CD4-positive, alpha-beta T cell treated with Interleukin-1 beta for 1 hour (primary cell): ENCODE measurements at places on chromosomes 11 and 22.

DNA sequence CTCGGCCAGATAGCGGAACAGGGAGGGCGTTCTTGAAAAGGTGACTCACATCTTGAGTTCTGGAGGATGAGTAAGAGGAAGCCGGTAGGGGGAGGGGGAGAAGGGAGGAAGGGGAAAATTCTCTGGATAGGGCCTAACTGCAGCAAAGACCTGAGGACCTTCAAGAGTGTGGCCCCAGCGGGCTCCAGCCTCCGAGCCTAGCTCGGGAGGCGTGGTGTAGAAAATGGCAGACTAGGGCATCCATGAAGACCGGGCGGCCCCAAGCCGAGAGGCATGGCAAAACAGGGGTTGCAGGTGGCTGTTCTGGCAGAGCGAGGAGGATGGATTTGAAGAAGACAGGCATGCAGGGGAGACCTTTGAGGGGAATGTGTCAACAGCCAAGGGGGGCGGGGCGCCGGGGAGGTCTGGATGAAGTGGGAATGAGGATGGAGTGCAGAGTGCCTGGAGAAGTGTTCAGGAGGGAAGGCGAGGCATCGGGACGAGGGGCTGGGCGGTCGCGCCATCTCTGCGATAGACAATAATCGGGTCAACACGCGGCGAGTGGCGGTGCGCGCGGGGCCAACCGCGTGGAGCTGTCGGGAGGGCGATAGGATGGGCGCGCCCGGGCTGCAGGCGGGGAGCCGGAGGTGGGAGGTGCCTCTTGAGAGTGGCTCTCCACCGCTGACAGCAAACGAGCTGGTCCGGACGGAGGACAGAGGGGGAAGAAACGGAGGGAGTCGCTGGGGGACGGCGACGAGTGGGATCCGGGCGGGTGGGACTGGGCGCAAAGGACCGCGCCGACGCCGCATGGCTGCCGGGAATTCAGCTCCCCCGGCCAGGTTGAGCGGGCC lies 40.0 kb upstream of the CREB3L1 start:
- DNase-seq, result peak; percentile 40

DNA sequence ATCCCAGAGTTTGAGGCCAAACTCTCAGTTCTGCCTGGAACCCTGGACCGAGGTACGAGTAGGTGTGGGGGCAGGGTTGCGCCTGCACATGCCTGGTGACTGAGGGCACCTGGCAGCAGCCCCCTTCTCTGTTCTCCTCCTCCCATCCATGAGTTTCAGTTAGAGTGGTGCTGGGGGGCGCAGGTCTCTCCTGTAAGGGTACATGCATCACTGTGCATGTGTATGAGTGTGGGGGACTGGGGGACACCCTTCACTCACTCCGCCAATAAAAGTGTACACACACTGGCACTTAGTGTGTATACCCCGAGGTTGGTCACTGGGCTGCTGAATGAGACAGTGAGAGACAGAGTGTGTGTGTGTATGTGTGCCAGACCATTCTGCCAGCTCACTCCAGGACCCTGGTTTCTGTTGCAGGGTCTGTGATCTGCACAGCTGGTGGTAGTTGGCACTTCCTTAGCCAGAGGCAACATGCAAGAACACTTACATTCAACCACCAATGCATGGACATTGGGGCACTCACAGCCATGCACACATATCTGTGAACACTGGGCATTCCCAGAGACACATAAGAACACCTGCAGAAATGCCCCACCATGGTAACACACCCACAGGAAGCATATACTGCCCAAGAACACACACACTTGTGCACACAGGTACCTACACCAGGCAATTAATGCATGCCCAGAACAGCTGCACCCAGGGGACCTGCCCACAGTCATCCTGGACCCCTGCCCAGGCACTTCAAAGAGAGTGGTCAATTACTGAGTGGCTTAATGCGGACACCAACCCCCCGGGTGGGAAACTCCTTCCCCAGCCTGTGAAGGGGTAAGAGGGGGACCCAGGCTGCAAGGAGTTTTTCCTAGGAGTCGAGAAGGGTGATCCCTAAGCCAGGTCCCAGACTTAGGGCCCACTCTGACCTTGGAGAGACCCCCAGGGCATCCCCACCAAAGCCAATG lies 1.2 kb upstream of the NRXN2 start:
- DNase-seq, result no peak

DNA sequence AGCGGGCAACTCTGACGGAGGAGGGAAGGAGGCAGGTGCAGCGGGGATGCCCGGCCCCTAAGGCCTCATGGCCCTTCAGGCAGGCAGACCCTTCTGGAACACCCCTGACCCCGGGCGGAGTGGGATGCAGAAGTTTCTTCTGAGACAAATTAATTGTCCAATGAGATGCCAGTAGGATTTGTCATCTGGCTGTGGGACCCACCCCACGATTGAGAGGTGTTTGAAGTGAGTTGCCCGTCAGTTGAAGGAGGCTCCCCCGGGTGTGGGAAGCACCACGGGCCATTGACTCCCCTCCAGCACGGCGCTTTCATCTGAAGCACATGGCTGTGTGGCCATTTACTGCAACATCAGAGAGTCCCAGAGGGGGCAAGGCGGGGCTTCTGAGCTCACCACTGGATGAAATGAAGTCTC lies 527.8 kb downstream of the BRD1 start:
- DNase-seq, result no peak

- DNase-seq, result no peak
Observed at GRCh38 chr11:75103380-75104026, 6.8 kb upstream of the OR2AT4 start.

- no peak for DNase-seq
Observed at GRCh38 chr11:114168691-114169090, 109.2 kb downstream of the ZBTB16 start.

GRCh38 chr11:6571434-6572008 lies 31.9 kb downstream of the RRP8 start:
- no peak for DNase-seq

DNA sequence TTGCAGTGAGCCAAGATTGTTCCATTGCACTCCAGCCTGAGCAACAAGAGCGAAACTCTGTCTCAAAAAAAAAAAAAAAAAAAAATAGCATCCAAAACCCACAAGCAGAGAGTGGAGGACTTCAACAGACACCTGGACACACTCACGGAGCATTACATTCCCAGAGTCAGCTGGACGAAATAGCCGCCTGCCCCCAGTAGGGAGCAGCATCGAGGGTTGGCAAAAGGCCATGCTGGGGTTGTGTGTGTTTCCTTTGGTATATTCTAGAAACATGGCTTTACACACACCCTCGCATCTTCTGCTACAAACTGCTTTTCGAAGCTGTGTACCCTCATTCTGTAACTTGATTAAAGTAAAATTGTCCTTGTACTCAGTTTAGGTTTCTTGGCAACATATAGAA lies 5.3 kb downstream of the ADA2 start:
- peak; percentile 49 for DNase-seq

GRCh38 chr11:96781082-96781481 lies 391.3 kb downstream of the JRKL start:
- DNase-seq, result no peak

GRCh38 chr11:24514219-24514594 lies 17.4 kb downstream of the LUZP2 start:
- no peak for DNase-seq

- no peak for DNase-seq
Observed at GRCh38 chr11:117382746-117383145, 55.1 kb downstream of the CEP164 start.

GRCh38 chr11:30426781-30427180 lies 103.9 kb downstream of the ARL14EP start:
- no peak for DNase-seq

DNA sequence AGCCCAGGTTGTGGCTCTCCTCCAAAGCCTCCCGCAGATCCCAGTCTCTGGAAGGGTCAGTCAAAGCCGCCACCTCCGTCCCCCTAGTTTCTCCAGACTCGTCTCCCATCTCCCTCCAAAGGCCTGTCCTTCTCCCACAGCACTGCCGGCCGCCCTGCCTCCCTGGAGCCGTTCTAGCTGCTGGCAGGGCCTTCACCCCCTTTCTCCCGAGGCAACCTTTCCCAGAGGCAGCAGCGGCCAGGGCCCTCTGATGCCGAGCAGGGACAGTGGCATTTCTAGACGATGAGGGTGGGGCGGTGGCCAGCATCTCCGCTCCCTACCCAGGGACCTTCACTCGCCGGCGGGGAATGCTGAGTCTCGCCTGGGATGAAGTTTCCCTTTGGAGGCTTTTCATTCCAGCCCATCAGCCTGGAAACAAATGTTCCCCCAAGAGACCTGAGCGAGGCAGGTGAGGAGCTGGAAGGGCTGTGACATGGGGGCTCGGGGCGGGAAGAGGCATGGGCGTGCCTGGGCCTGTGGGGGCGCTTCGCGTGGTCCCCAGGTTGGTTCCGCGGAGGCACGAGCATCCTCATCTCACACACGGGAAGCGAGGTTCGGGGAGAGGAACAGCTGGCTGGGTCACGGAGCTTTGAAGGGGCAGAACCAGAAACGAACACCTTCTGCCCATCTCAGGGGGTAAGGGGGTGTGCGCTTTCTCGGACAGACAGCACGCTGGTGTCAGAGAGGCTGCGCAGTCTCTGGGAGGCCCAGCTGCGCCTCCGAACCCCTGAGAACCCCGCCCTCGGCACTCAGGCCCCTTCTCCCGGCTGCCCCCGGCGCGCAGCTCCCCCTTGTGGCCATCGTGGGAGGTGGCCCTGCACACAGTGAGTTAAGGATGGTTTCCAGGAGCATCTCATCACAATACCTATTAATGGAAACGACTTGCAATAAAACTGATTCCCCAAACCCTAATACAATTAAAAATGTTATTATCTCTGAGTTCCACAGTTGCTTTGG lies 18.1 kb upstream of the KLHL35 start:
- DNase-seq, result peak; percentile 27

DNA sequence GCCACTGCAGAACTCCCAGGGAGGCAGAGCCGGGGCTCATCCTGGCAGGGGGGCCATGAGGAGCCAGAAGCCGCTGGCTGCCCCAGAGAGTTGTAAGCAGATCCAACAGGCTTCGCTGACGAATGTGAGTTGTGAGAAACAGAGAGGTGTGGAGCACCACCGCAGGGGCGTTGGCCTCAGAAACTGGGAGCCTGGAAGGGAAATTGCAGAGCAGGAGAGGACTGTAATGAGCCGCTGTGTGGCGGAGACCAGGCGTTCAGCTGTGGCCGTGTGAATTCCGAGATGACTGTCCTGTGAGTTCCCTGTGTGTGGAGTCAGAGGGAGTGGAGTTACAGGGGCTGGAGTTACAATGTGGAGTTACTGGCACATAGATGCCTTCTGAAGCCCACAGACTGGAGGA lies 27.7 kb upstream of the ETS1 start:
- DNase-seq, result no peak

DNA sequence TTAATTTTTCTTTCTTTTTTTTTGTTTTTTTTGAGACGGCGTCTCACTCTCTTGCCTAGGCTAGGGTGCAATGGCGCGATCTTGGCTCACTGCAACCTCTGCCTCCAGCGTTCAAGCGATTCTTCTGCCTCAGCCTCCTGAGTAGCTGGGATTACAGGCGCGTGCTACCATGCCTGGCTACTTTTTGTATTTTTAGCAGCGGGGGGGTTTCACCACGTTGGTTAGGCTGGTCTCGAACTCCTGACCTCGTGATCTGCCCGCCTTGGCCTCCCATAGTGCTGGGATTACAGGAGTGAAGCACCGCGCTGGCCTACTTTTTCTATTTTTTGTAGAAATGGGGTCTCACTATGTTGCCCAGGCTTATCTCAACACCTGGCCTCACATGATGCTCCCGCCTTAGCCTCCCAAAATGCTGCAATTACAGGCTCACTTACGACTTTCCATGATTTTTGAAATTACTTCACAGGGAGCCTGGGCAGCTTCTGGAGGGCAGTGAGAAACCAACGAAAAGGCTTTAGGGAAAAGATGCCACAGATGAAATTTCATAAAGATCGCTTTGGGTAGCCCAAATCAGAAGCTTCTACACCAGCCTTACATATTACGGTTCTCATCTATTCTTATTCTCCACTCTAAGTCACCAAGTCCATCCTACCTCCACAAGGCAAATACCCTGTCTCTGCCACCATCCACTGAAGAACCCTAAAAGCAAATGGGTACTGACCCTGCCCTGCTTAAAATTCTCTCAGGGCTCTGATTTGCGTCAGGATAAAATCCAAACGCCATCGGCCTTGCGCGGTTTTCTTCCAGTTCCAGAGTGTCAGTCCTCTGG lies 866 bp upstream of the RRM1 start:
- DNase-seq, result no peak

GRCh38 chr22:33828302-33828701 lies 92.0 kb downstream of the LARGE1 start:
- DNase-seq, result no peak

GRCh38 chr11:126585774-126586491 lies 230.4 kb downstream of the ST3GAL4 start:
- no peak for DNase-seq

DNA sequence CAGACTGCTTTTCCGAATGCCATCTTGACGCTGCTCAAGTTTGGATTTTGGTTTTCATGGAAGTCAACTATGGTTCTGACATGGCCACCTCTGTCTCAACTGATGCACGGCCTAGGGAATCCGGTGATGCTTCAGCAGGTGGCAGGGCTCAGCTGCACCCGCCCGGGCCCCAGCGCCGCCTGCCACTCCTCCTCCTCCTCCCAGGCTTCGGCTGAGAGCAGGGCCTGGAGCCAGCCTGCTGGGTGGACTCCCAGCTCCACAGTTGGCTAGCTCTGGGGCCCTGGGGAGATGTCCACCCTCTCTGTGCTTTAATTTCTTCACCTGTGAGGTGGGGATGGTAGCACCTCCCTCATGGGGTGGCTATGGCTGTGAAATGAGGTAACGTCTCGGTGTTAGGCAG lies 20.3 kb upstream of the NFAM1 start:
- no peak for DNase-seq

- peak; percentile 4 for DNase-seq
Observed at GRCh38 chr22:40183029-40183581, 5.4 kb downstream of the TNRC6B start.

DNA sequence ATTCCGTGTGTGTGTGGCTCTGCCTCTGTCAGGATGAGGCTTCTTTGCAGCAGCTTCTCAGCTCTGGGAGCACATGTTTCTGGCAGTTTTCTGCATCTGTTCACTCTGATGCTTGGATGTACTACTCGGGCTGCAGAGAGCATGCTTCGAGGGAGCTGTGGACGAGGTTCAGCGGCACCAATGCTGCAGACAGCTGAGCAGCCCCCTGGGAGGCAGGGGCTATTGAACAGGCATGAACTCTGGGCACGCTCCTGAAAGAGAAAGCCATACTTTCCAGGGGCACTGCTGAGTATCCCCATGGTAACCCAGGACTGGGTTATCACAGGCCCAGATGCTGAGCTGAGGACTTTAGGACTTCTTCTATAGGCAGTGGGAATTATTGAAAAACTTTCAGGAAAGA lies 33.8 kb downstream of the ADAMTS8 start:
- no peak for DNase-seq

- no peak for DNase-seq
Observed at GRCh38 chr11:3674189-3674588, 3.0 kb upstream of the CHRNA10 start.

- peak; percentile 11 for DNase-seq
Observed at GRCh38 chr22:21020802-21021429, 6.0 kb downstream of the P2RX6 start.

DNA sequence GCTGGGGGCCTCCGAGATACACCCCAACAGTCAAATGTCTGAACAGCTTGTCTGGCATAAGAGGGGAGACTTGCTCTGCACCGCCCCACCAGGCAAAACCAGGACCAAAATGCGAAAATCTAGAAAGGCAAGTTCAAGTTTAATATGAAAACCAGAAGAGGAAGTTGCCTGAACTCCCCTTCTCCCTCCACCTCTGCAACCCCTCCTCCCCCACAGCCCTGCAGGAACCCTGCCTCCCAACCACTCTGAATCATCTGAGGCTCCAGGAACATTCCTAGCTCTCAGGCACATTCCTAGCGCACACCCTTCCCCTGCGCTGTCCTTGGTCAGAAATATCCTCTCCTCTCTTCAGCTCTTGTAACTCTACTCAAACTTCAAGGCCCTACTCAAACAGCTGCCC lies 36.7 kb downstream of the ISX start:
- DNase-seq, result no peak
